ELR (cell line): ENCODE measurements at places on chromosomes 7 and 10.

- peak; percentile 69 for DNase-seq
These were observed 171.1 kb upstream of the GRB10 start for GRCh38 chr7:50953820-50954219.

- no peak for DNase-seq
These were observed 366.3 kb downstream of the DNAJB6 start for GRCh38 chr7:157703131-157703530.

- no peak for DNase-seq
These were observed 45.7 kb downstream of the VAX1 start for GRCh38 chr10:117092386-117092785.

DNA sequence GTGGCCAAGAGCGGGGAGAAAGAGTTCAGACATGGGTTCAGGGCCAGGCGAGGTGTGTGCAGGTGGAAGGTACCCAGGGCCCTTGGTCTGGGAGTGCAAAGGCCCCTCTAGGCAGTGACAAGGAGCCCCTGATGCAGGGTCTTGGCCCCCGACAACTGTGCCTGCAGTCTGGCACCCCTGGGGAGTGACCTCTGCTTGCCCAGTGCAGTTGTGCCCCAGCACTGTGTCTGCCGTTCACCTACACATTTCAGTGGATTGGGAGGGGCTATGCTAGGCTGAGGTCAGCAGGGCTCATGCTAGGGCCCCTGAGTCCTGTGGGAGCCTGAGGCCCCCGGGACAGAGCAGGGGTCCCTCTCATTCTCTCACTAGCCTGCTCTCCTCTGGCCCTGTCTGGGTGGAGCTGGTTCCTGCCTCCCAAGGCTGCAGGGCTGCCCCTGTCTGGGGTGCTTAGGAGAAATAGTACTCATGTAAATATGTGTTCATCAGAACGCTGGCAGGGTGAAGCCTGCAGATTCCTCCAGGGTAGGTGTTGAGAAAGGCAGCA lies 550.4 kb downstream of the TCERG1L start:
- no peak for DNase-seq

GRCh38 chr10:99526861-99527504 lies 5.8 kb upstream of the NKX2-3 start:
- DNase-seq = no peak

GRCh38 chr7:30584415-30584814 lies 10.3 kb upstream of the GARS1 start:
- no peak for DNase-seq
